ENCODE measurements at places on chromosomes 12 and 14.

DNA sequence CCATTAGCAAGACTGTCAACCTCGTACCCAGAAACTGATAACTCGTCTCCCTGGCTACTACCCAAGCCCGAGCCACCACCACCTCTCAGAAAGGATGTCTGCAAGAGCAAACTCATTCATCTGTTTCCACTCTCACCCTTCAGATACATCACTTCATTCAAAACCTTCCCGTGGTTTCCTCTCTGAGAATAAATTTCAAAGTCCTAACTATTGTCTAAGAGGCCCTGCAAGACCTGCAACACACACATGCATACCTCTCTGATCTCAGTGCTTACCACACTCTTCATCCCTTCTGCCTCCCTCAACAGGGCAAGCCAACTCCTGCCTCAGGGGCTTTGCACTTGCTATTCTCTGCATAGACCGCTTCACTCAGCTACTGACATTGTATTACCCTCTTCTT is 40.6 kb downstream of the PPP1R13B start:
- no peak for DNase-seq

DNA sequence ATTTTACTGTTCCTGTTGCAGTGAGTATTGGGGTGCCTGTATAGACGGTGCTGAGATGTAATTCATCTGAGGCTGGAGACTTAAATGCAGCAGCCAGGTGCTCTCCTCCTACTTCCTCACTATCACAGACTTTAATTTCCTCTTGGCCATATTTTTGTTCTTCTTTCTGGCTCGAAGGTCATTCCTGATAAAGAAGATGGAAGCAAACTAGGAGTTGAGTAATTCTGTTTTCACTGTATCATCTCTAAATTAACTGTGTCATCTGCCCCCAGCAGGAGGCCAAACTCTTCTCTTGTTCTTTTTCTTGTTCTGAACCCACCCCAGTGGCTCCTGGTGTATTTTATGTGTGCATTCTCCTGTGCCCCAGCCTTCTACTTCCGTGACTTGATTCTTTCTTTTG is 141.7 kb upstream of the ARHGAP5 start:
- no peak for DNase-seq

DNA sequence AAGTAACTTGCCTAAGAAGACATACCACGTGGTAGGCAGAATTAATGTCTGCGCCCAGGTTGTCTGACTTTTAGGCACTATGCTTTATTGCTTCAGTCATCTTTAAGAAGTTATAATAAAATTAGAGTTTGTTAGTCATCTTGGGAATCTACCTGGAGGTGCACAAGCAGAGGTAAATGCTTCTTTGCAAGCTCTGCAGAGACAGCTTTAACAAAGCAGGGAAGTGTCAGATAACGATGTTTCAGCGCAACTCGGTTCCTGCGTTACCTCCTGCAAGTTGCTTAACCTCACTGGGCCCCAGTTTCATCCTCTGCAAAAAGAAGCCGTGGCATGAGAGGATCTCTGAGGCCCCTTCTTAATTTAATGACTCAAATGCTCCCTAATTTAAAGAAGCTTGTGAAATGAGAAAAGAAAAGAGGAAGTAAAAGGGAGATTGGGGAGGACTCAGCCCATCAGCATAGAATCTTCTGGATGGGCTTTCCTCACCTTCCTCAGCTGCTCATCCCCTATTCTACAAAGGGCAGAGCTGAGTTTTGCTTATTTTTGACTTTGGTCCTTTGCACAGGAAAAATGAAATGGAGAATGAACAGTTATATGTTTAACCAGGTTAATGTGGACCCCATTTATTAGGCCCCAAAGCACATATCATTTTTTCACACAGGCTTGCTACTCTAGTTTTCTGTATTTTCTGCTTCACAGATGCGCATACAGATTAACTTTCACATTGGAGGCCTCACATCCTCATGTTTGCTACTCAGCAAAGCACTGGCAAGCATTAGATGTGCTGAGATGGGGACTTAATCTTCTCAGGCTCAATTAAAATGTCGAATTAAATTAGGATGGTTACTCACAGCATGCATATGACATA is 5.1 kb downstream of the ARHGDIB start:
- DNase-seq: no peak

GRCh38 chr14:81430235-81430634 is 30.1 kb upstream of the STON2 start:
- DNase-seq: no peak

DNA sequence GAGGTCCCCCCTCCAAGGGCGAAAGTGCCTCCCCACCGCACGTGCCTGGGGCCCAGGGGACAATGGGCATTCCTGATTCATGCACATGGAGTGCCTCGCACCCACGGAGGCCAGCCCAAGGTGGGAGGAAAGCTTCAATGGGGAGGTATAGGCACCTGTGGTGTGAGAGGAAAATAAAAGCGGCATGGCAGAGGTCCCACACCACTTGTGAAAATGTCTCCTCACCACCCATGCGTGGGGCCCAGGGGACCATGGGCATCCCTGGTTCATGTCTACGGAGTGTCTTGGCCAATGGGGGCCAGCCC is 384.7 kb downstream of the ALG10 start:
- no peak for DNase-seq

- DNase-seq: no peak
Observed at GRCh38 chr12:90826036-90826435, 128.9 kb downstream of the CCER1 start.

GRCh38 chr14:50967790-50968189 is 23.5 kb upstream of the PYGL start:
- no peak for DNase-seq

- no peak for DNase-seq
Observed at GRCh38 chr12:38601949-38602348, 285.4 kb downstream of the ALG10B start.

- no peak for DNase-seq
Observed at GRCh38 chr12:49030119-49030518, 11.5 kb upstream of the PRKAG1 start.

Measured in activated naive CD4-positive, alpha-beta T cell (primary cell).